ENCODE measurements at places on chromosomes 13 and 19. TPM values are rescaled to one million over a fixed set of nuclear protein-coding genes. Genes with fewer than 3 reads are reported as not detected.

KLF2 gene
- total RNA-seq, result 104 TPM

SLC25A42 gene
- total RNA-seq, result 7.5 TPM

POSTN gene
- 280 TPM for total RNA-seq

GRCh38 chr19:6725513-6726231 lies 5.2 kb upstream of the C3 start:
- peaks cover 11% of the 10 kb centered on the region for H3K4me1 ChIP-seq
- no peaks in the 10 kb centered on the region for H3K36me3 ChIP-seq
- DNase-seq, result no peak

DNA sequence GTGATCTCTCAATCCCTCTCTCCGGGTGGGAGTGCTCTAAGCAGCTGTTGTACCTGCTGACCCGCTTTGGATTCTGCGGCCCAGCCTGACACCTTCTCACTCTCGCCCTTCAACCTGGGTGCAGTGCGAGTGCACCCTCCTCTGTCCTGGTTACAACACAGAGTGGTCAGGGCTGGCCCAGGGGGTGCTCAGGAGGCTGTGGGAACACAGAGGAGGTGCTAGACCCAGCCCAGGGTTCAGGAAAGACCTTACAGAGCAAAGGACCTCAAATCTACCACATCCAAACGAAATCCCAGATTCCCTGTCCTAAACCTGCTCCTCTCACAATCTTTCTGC lies 23.7 kb downstream of the ZNF175 start:
- H3K27ac ChIP-seq, result no peak overlapping the region
- no peak for DNase-seq
- no peaks in the 10 kb centered on the region for H3K4me1 ChIP-seq
- H3K4me3 ChIP-seq, result peak overlapping the region; percentile 51
- no peaks in the 10 kb centered on the region for H3K27me3 ChIP-seq
- no peaks in the 10 kb centered on the region for H3K36me3 ChIP-seq

DNA sequence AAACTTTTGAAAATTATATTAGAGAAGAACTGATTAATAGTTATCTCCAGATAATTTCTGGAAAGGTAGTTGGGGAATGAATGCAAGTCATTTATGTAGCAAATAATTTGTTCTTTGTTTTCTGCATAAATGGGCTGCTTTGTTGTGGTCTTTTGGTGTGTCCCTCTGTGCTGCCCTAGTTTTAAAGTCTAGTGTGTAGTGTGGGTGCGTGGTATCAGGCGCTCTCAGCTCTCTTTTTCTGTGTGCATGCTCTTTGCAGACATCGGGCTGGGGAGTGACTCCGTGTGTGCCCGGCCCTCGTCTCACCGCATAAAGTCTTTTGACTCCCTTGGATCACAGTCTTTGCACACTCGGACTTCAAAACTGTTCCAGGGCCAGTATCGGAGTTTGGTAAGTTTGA lies 94.5 kb downstream of the ARHGEF7 start:
- no peak overlapping the region for H3K4me3 ChIP-seq
- peaks cover 16% of the 10 kb centered on the region for H3K4me1 ChIP-seq
- H3K27me3 ChIP-seq, result no peaks in the 10 kb centered on the region
- no peaks in the 10 kb centered on the region for H3K36me3 ChIP-seq

DNA sequence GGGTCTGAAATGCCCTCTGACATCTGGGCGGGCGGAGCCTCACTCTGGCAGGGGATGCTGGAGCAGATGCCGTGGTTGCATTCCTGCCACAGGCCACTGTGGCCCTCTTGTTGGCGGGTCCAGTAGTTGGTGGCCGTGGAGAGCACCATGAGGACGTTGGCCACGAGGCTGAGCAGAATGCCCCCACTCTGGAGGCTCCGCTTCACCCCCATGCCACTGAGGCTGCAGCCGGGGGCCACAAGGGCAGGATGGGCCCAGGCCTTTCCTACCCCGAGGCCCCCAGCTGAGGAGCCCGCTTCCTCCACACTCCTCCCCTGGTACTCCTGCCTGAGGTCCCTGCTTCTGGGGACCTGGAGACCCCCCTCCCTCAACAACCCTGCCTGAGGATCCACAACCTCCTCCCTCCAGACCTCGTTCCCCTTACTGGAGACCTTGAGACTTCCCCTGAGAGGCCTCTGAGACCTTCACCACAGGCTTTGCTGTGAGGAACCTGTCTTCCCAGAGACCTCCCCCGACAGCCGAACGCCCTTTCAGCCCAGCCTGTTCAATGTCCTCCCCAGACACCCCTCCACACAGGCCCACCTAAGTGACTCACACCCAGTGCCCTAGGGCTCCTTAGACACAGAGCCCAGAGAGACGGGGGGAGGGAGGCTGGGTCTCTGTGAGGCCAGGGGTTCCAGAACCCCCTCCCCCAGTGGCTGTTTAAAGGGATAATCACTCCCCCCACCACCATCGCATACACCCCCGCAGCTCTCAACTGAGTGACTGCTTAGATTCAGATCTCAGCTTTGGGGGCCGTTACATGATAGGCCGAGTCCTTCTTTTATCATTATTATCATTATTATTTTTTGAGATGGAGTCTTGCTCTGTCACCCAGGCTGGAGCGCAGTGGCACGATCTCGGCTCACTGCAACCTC lies at the start of gene CLDND2:
Gene CLDND2 (minus strand): TSS at position 638 of the 917 bp plus-strand sequence. CDS start 426 bp downstream, at position 212.
- no peaks in the 10 kb centered on the region for H3K36me3 ChIP-seq
- peak within 1 kb of the TSS; percentile 75 for H3K4me3 ChIP-seq
- peak within 1 kb of the TSS; percentile 75 for H3K27ac ChIP-seq
- DNase-seq, result no peak
- no peaks in the 10 kb centered on the region for H3K4me1 ChIP-seq
- no peaks in the 10 kb centered on the region for H3K27me3 ChIP-seq

GRCh38 chr19:1521636-1522035 lies 2.2 kb upstream of the PLK5 start:
- no peak overlapping the region for H3K27ac ChIP-seq
- peaks cover 8% of the 10 kb centered on the region for H3K4me1 ChIP-seq
- no peaks in the 10 kb centered on the region for H3K36me3 ChIP-seq
- peaks cover 13% of the 10 kb centered on the region for H3K27me3 ChIP-seq
- DNase-seq, result peak; percentile 70

DNA sequence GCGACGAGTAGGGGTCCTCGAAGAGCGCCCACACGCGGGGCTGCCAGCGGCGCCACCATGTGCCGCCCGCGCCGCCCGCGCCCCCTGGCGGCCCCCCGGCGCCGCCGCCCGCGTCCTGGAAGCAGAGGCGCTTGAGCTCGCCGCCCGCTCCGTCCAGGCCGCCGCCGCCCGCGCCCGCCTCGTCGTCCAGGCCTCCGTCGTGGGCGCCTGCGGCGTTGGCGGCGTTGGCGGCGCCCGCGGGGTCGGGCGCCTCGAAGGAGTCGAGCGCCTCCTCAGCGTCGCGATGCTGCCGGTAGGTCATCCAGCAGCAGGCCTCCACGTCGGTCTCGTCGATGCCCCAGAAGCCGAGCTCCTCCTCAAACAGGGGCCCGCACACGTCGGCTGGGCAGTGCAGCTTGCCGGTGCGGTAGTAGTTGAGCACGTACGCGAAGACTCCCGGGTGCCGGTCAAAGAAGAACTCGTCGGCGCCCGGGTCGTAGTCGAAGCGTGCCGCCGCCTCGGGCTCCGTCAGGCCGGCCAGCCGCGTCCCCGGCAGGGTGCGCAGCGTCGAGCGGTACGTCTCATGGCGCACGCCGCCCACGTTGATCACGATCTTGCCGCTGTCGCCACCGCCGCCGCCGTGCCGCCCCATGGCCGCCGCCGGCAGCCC lies 829 bp downstream of the KCNC3 start:
- no peaks in the 10 kb centered on the region for H3K27me3 ChIP-seq
- no peak for DNase-seq
- peak overlapping the region; percentile 33 for H3K4me3 ChIP-seq

GRCh38 chr19:7611541-7612279 lies 16.0 kb downstream of the CAMSAP3 start:
- no peaks in the 10 kb centered on the region for H3K36me3 ChIP-seq
- no peak overlapping the region for H3K27ac ChIP-seq

Measured in lung (tissue), 17 donors.